GM13977 (cell line): ENCODE measurements at places on chromosomes 7 and 10.

GRCh38 chr7:135389971-135390370 is 119.9 kb downstream of the CNOT4 start:
- DNase-seq = no peak

DNA sequence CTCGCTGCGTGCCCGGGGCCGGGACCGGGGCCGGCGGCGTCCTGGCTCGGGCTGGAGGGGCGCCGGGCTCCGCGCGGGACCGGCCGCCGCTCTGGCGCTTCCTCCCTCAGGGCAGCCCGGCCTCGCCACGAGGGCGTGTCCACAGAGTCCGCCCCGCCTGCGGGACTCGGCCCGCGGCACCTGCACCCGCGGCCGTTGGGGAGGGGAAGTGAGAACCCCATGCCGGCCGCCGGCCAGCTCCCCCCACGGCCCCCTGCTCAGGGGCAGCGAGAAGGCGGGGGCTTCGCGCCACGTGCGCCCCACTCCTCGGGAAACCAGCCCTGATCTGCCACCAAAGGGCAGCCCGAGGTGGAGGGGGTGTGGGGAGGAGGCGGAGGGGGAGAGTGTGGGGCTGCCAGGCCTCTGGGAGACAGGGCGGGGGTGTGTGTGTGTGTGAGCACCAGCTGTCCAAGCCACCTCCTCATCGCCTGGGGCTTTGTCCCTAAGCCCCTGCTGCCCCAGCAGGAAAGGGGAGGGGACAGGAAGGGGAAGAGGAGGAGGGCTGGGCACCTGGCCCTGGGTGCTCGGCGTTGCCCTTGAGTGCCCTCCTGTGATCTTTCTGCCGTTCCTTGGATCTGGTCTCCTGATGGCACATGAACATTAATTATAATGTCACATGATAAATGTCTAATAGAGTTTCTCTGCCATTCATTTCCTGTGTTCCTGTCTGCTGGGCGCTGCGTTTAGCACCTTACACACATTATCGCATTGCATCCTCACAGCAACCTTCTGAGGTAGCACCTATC is at the start of gene PIK3AP1:
Gene PIK3AP1, minus strand, starts transcription at position 93 of the 785 bp plus-strand sequence. CDS start 120 bp downstream, outside the sequence.
- peak; percentile 89 for DNase-seq

GRCh38 chr7:112411186-112411795 is 39.0 kb upstream of the IFRD1 start:
- DNase-seq = no peak

DNA sequence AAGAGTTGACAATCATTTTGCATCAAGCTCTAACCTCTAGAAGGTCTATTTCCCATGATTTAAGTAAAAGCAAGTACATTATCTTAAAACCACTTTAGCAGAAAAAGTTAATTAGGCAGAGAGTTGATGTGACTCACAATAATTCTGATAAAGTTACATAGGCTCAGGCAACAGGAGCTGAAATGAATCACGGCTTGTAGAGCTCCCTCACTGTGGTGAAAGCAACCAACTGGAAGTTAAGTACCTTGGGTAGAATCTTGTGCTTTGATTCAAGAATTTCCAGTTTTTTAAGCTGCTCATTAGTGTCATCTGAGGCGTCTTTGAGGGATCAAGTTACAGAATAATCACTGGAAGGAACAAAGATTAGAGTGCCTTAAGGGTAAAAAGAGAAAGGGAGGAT is 68.9 kb upstream of the NFE2L3 start:
- DNase-seq = no peak

DNA sequence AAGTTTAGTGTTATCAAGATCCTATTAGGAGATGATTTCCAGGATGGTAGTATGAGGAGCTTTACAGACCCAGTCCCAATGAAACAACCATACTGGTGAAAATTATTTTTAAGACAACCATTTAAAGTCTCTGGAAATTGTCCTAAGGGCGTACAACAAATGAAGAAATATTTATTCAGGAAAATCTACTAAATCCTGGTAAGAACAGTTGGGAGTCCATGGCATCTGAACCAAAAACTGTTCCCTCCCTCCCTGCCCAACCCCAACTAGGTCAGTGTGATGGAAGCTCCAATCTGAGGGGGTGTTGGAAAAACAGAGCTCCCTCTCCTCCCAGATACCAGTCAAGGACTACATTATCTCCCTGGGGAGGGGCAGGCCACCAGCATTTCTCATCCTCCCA is 74.7 kb upstream of the MKLN1 start:
- DNase-seq = no peak
